ENCODE measurements at places on chromosomes 16 and 17. TPM values are rescaled to one million over a fixed set of nuclear protein-coding genes. Genes with fewer than 3 reads are reported as not detected.

Gene HSF5
- not detected for total RNA-seq

Gene TMEM97
- 21.5 TPM for total RNA-seq

Gene TBC1D3
- not detected for total RNA-seq

Gene KRT36
- not detected for total RNA-seq

Gene DYNC1LI2
- 41.2 TPM for total RNA-seq

Gene NGFR
- 12.3 TPM for total RNA-seq

Gene KCNJ16
- total RNA-seq: not detected

Gene LPO
- not detected for total RNA-seq

Gene KRT28
- total RNA-seq: not detected

Gene TEX14
- 0.17 TPM for total RNA-seq

Gene AGRP
- not detected for total RNA-seq

Gene DPEP2
- total RNA-seq: not detected

Gene PPP1R27
- total RNA-seq: not detected

Gene SPATA32
- not detected for total RNA-seq

Gene GGT6
- total RNA-seq: not detected

Gene TNFSF13
- total RNA-seq: 2.1 TPM

Gene QPRT
- 76.7 TPM for total RNA-seq

Gene CACNG3
- not detected for total RNA-seq

Gene RPS2
- total RNA-seq: 5,666 TPM

Gene KRT31
- total RNA-seq: not detected

Gene BORCS6
- total RNA-seq: 9.7 TPM

Gene DOC2B
- total RNA-seq: under 0.01 TPM

Gene TMEM238L
- total RNA-seq: not detected

Gene CACNG1
- 0.51 TPM for total RNA-seq

Gene IL34
- 0.23 TPM for total RNA-seq

Gene CPNE7
- total RNA-seq: 11.6 TPM

Gene LRRC45
- total RNA-seq: 14.4 TPM

Gene ABCA8
- 58.8 TPM for total RNA-seq

Gene MTHFSD
- total RNA-seq: 16.6 TPM

Gene ACSM2B
- total RNA-seq: not detected

Gene KRTAP17-1
- total RNA-seq: not detected
